Mesenchymal stem cell (in vitro differentiated cells and primary cell): ENCODE measurements at places on chromosomes 1 and 21.
A peak's percentile ranks its signal among the peaks of the same experiment; 100 is the strongest.

- peak overlapping the region; percentile 60 for H3K27ac ChIP-seq
- no peak overlapping the region for H3K4me3 ChIP-seq
- peaks cover 50% of the 10 kb centered on the region for H3K36me3 ChIP-seq
- peak; percentile 61 for DNase-seq
These were observed 67.8 kb downstream of the VPS26C start for GRCh38 chr21:37199057-37199924.

- no peaks in the 10 kb centered on the region for H3K4me1 ChIP-seq
- no peak overlapping the region for H3K27ac ChIP-seq
- no peaks in the 10 kb centered on the region for H3K36me3 ChIP-seq
- no peak overlapping the region for H3K4me3 ChIP-seq
- DNase-seq, result no peak
These were observed 13.5 kb upstream of the FOXJ3 start for GRCh38 chr1:42348498-42348897.

GRCh38 chr21:31644643-31645042 lies 14.8 kb upstream of the SOD1 start:
- no peak for DNase-seq
- no peaks in the 10 kb centered on the region for H3K36me3 ChIP-seq
- H3K4me1 ChIP-seq, result no peaks in the 10 kb centered on the region
- H3K4me3 ChIP-seq, result no peak overlapping the region
- H3K27ac ChIP-seq, result no peak overlapping the region

GRCh38 chr1:210296682-210297081 lies 32.0 kb upstream of the HHAT start:
- H3K27ac ChIP-seq, result no peak overlapping the region
- H3K27me3 ChIP-seq, result no peaks in the 10 kb centered on the region
- no peaks in the 10 kb centered on the region for H3K36me3 ChIP-seq
- peaks cover 18% of the 10 kb centered on the region for H3K4me1 ChIP-seq
- DNase-seq, result no peak
- H3K4me3 ChIP-seq, result no peak overlapping the region
